ENCODE measurements at places on chromosomes 7 and 10.

DNA sequence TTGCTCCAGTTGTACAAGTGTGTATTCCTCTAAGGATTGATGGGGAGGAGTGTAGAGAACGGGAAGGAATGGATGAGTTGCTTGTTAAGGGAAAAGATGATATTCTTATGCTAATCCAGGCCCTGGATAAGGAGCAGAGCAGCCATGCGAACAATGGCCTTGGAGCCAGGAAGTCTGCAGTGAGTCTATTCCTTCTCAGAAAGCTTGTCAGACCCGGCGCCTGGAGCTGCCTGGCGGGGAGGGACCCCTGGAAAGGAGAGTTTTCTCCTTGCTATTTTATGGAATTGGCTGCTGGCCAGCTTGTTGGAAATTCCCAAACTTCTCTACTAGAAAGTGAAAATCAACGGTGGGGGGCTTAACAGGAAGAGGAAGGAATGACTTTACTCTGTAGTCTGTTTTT lies 89.1 kb downstream of the MMRN2 start:
- no peak for DNase-seq

DNA sequence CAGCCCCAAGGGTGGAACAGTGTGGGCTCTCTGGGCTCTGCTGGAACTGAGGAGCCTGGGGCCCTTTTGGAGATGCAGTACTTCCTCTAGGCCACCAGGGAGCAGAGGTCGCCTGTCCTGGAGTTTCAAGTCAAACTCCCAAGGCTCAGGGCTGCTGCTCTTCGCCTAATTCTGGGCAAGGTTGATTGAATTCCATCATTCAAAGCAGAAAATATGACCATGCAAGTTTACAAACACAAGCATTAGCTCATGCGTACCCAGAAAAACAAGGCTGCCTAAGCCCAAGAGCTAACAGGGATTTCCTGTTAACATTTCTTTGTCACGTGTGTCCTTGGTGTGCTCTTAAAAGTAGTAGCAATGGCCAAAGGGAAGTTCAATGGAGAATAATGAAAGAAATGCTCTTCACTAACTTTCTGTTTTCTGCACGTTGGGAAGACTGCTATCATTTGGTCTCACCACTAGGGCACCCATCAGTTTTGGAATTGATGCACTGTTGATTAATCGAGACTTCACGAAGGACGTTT lies 20.1 kb downstream of the LDB3 start:
- DNase-seq: peak; percentile 59

DNA sequence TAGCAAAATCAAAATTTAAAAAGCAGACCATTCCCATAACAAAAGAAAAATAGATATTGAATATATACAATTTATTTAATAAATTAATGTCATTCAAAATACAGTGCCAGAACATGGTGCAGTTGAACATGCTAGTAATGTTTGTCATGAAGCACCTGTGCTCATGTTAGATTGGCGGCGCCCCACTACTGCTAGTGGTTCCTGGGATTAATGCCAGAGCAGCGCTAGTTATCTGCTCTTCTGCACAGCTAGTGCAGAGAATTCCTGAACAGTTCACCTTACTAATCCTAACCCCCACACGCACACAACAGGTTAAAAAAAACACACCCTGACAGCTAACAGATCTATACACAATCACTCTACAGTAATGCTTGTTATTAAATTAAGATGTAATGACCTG lies 23.4 kb downstream of the KBTBD2 start:
- no peak for DNase-seq

- no peak for DNase-seq
Observed at GRCh38 chr7:91351374-91351773, 87.1 kb downstream of the FZD1 start.

- no peak for DNase-seq
Observed at GRCh38 chr7:103123529-103123928, 25.4 kb downstream of the NAPEPLD start.

- DNase-seq: no peak
Observed at GRCh38 chr10:9654261-9654660, 1363.4 kb upstream of the CELF2 start.

- DNase-seq: no peak
Observed at GRCh38 chr10:70087616-70088307, 35.1 kb downstream of the MACROH2A2 start.

DNA sequence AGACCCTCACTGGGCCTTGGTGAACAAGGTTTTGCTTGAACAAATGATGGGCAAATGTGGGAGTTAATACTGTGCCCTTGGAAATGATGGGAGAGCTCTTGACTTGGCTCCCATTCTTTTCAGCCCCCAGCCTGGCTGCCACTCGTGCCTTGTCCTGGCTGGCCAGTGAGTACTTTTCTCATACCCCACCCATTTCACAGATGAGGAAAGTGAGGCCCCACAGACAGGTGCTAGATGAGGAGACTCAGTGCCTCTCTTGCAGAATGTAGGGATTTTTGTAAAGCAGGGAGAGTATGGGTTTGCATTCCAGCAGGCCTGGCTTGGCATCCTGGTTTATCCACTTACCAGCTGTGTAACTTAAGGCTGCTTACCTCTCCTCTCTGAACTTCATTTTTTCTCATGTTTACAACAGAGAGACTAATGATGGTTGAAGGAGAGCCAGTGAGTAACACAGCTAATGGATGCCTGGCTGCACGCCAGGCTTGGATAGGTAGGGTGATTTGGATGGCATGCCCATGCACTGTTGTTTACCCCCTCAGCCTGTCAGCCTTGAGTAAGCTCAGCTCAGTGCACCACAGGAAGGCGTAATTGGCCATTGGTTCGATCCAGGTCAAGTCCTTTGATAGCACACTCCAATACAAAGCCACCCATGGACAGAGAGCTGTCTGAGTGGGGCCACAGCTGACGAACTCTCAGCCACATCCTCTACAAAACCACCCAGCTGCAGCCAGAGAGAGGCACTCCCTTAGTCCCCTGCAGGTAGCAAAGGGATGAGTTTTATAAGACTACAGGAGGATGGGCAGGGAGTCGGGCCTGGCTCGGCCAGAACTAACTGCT lies 436.8 kb downstream of the RPS24 start:
- no peak for DNase-seq

DNA sequence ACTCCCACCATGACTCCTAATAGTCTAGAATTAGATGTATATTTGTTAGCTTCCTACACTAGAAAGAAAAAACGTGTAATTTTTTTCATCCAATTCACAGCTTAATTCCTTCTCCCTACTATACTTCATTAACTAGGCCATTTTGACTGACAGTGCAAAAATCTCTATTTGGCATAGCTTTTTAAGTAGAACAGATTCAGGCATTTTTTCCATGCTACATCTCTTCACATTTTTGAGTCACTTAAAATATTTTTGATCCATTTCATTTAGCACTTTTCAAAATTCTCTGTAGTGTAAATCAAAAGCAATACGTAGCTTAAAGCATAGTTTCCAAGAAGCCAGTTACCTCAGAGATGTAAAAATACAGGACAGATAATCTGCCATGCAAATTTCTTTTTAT lies 391.1 kb upstream of the NPVF start:
- DNase-seq: no peak

- DNase-seq: no peak
Observed at GRCh38 chr7:151626422-151627115, 106.9 kb upstream of the RHEB start.

DNA sequence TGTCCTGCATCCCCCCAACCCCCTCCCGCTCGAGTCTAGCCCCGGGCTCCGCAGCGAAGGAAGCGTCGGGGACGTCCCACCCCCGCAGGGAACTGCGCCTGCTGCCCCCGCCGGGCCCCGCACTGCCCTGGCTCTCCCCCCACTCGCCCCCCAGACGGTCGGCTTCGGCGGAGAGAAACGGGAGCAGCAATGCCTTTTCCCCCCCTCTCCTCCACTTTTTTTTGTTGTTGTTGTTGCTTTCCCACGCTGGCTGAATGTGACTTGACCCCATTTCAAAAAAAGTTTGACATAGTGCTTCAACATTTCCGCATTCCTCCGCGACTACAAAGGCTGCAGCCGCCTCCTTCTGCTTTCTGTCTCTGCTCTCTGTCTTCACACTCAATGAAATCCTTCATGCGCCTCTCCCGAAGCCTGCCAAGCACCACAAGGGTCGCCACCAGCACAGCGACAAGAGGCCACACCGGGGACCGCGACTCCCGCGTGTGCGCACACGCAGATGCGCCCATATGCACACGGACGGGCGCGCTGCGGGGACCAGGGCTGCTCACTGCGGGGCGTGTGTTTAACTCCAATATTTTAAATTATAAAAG lies 1.0 kb downstream of the CDK6 start:
- DNase-seq: peak; percentile 79

DNA sequence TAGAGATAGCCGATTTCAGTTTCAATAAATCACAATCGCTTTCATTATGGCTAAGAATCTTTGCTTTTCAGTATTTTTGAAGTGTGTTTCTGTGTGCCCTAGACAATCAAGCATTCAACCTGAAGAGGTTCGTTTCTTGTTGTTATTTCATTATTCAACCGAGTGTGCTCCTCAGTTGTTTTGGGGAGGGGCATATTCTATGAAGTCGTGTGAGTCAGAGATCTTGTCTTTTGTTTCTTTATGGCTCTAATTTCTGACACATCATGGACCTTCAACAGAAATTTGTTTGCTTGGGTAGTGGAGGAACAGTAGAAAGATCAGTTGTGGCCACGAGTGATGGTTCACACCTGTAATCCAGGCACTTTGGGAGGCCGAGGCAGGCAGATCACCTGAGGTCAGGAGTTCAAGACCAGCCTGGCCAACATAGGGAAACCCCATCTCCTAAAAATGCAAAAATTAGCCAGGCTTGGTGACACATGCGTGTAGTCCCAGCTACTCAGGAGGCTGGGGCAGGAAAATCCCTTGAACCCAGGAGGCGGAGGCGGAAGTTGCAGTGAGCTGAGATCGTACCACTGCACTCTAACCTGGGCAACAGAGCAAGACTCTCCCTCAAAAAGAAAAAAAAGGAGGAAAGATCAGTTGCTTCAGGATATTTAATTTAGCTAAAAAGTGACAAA lies 38.3 kb downstream of the C1QL3 start:
- no peak for DNase-seq

- DNase-seq: no peak
Observed at GRCh38 chr7:55060085-55060484, 41.3 kb downstream of the EGFR start.

DNA sequence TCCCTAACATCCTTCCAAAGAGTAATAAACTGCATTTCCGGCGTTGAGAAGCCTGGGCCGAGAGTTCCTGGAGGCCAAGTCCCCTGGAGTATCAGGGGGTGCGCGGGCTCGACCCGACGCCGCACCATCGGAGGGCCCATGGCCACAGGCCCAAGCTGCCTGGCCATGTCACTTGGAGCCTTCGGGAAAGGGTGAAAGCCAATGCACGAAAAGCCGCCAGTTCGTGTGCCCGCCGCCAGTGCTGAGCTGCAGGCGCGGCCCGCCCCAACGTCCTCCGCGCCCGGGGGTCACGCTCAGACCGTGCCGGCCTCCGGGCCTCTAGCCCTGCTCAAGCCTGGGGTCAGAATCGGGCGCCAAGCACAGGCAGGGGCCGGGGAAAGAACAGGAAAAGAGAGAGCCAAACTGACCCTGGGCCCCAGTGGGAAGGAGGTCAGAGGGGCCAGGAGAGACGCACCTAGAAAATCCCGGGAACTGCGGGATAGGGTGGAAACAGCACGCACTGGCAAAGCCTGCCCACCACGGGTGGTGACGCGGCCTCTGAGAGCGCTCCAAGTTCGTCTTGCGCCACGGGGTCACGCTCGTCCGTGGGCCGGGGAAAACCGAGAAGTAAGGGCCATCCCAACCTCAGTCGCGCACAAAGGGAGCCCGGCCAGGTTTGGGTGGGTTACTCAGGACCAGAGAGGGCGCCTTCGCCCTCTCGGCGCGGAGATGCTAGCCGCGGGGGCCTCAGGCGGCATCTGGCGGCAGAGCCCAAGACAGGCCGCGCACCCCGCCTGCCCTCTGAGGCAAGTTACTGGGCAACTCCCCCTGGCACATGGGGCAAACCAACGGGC lies 4.2 kb upstream of the EBF3 start:
- DNase-seq: no peak

DNA sequence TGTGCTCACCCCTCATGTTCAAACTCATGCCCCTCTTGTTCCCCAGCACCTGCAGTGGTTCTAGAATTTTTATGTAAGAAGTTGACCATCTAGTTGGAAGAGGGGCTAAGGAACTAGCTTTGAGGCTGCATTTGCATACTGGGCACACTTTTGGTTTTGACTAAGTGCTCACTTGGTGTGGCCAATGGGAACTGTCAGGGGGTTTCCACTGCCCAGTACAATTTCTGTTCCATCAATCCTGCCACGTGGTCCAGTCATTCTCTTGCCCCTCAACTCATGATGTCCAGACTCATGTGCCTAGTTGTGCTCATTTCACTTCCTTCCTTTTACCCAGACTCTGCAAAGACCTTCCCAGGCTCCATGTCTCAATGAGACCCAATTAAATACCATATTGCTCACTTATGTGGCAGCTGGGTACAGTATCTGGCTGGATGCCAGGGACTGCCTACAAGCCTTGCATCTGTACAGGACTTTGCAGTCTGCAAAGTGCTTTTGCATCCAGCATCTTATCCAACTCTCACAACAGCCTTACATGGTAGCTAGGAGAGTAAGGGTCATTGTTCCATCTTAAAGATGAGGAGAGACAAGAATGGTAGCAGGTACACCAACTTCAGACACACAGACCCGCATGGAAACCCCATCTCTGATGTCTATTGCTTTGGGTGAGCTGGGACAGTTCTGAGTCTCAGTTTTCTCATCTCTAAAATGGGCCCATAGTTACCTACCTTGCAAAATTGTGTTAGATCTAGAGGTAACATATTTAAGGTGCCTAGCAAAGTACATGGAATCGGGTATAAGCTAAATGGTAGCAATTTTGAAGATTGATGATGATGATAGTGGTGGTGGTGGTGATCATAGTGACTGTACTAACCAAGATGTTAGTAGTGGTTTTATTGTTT lies 30.1 kb upstream of the KCNMA1 start:
- no peak for DNase-seq

GRCh38 chr7:137960020-137960419 lies 41.9 kb downstream of the CREB3L2 start:
- no peak for DNase-seq

DNA sequence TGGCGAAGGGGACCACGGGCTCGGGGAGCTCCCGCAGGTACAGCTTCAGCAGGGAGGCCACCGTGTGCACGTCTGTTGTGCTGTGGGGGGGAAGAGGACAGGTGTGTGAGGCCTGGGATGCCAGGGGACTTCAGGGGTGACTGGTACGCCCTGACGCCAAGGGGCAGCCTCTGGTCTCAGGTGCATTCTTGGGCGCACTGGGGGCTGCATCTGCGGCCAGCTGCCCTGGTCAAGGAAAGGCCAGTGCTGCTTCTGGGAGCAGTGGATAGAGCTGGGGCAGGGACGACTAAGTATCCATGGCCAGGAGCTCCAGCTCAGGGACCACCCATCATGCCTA lies 148.5 kb downstream of the MAPK8 start:
- DNase-seq: no peak
